ENCODE measurements at places on chromosomes 12 and 14.

GRCh38 chr14:61644834-61645233, 50.5 kb upstream of the HIF1A start:
- no peak for DNase-seq

DNA sequence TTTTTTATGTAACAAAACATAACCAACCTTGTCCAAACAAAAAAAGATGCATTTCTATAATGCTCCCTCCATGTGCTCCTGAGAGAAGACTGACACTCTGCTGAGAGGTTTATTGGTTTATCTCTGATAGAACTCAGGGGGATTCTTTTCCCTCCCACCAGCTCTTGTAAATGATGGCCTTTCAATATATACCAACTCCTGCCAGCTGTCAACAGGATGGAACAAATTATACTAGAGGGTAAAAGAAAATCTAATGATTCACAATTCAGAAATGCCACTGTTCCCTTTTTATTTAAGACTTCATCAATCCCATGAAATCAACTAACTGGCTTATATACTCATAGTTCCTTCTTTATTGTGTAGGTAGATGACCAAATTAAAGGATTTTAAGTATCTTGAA, 25.4 kb downstream of the PSMC1 start:
- DNase-seq, result no peak

DNA sequence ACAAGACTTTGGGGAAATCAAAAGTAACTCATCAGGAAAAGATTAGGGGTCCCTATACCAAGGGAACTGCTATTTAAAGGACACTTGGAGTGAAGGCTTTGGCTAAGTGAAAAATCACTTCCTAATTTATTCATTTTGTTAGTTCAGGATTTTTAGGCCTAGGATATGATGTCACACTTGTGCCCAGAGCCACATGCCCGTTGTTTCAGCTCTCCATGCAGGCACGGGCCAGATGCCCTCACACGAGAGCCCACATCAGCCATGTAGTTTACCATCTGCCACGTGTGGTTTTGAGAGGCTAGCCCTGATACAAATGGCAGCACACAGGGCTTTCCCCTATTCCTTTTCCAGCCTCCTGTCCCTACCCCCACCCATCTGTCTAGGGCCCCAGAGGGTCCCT, 11.9 kb upstream of the LRP1-AS start:
- no peak for DNase-seq

DNA sequence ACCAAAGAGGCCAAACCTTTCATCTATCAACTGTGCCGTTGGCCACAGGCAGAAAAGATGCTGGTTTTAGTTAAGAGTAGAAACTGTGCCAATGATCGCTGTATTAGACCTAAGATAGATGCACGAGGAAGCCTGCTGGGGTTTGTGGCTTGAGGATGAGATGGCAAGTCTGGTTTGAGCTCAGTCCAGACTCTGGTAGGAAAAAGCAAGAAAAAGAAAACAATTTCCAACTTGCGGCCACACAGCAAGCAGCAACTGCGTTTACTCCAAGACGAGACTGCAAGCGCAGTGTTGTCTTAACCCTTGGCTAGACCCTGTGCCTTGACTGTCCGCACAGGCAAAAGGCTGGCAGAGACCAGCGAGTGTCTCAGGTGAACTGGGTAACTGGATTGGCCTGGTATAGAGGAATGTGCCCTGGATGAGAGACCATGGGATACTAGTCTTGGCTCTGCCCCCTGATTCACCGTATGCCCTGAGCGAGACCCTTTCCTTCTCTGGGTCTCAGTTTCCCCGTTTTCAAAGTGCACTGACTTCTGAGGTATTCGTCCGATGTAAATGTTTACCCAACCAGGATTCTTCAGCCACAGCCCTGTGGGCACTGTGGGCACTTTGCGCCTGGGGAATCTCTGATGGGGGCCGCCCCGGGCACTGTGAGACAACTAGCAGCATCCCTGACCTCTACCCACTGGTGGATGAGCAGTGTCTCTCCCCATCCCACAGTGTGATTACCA, 113.4 kb downstream of the DICER1 start:
- no peak for DNase-seq

DNA sequence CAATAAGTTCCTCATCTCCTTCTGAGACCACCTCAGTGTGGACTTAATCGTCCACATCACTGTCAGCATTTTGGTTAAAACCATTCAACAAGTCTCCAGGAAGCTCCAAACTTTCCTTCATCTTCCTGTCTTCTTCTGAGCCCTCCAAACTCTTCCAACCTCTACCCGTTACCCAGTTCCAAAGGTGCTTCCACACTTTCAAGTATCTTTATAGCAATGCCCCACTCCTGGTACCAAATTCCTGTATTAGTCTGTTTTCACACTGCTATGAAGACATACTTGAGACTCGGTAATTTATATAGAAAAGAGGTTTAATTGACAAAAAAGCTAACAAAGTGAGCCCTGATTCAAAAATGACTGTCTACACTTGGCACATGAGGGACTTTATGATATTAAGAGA, 22.8 kb downstream of the EMP1 start:
- DNase-seq, result no peak

DNA sequence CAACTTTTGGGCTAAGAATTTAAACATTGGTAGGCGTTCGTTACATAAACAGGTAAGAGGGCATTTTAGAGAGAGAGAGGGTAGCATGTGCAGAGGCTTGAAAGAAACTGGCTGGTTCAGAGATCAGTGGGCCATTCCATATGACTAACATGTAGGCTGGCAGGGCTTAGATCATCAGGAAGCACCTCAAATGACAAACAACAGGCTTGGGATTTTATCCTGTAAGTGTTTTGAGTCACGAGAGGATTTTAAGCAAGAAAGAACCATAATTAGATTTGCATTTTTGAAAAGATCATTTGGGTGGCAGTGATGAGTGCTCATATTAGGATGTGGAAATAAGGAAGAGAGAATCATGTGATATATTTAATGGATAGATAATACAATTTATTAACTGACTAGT, 8.7 kb upstream of the PLEKHA5 start:
- DNase-seq, result no peak

GRCh38 chr12:94535510-94535921, 75.8 kb upstream of the CEP83 start:
- DNase-seq, result no peak

DNA sequence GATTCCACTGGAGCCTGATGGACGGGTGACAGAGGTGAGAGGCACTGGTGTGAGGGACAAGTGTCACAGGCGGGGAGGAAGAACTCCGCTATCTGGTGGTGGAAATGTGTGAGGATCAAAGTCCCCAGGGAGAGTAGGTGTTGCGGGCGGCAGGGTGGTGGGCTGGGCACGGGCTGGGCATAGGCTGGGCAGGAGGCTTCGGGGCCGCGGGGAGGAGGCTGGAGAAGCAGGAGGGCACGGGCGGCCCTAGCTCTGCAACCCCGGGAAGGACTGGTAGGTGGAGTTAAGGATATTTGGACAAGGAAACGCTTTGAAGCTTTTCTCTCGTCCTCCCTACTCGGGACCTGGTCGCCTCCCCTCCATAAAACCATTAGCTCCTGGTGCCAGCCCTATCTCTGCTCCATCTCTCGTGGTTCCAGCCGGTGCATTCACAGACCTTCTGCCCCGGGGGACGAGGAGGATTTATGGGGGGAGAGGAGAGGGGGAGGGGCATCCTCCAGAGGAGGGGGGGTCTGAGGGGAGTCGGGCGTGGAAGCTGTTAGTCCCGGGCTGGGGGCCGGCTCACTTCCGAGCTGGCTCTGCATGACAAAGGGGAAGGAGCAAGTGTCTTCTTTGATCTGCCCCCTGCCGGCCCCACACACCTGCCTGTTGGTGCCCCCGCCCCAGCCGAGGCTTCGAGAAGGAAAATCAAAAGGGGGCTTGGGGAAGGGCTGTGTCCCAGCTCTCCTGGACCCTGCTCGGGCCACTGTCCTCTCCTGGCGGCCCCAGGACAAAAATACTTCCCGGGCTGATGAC, 504 bp downstream of the WNT5B start:
- no peak for DNase-seq

DNA sequence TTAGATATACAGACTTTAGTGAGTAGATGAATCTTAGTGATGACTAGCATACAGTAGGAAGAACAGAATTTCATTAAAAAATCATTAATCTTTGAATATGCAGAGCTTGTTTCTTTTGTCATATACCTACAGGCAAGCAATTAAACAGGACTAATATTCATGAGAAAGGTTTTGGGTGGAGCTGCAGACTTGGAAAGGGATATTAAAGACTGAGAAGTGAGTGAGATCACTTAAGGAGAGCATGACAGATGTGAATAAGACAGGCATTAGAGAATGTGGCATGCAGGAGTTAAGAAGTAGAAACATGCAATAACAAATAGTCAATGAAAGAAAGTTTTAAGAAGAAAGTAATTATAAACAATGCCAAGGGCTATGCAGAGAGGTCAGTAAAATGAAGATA, 187.7 kb downstream of the TMTC3 start:
- no peak for DNase-seq

DNA sequence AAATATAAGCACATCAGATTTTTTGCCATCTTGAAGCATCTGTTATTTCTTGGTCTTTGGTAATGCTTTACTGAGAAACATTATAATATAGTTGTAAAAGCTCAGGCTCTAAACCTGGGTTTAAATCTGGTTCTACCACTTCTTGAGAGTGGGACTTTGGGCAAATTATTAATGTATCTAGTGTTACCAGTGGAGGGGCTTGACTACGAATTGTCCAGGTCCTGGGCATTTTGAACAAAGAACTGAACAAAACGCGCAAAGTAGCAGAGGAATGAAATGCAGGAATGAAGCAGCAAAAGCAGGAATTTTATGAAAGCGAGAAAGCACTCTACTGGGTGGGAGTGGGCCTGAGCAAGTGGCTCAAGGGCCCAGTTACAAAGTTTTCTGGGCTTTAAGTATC, 50.8 kb downstream of the CAND1 start:
- DNase-seq, result no peak

DNA sequence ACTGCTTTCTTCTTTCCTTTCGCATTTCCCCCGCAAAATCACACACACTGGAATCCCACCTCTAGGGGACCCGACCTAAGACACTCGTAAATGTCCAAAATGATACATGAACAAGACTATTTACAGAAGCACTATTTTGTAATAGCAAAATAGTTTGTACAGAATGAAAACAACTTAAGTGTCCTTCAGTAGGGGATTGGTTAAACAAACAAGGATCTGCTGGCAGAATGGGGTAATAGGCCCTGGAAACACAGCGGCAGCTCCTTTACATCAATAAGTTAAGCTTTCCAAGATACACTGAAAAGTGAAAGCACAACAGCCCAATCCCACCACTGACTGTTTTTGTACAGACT, 48.8 kb downstream of the LTBP2 start:
- no peak for DNase-seq

DNA sequence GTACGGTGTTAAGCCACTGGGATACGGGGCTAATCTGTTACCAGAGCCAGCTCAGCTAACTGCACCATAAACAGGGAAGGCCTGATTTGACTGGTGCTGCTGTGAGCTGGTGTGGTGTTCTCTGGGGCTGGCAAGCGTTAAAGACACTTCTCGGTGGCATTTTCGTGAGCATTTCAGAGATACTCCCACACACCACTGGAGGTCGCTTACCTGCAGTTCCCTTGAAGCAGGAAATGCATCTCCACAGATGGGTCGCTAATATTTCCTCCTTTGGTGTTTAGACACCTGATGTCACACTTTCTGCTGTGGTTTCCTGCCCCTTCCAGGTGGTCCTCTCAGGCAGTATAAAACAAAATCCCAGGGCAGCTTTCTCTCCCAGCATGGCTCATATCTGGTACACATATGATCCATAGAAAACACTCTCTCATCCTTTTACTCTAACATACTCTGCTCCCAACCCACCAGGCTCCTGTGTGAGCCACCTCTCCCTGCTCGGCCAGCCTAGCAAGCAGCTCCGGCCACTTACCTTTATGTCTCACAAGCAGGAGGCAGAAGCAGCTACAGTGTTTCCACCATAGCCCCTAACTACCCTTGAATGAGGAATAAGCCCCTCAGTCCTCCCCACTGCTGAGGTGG, 129.9 kb upstream of the GRIN2B start:
- no peak for DNase-seq

GRCh38 chr14:71013551-71014192, 106.4 kb downstream of the PCNX1 start:
- no peak for DNase-seq

DNA sequence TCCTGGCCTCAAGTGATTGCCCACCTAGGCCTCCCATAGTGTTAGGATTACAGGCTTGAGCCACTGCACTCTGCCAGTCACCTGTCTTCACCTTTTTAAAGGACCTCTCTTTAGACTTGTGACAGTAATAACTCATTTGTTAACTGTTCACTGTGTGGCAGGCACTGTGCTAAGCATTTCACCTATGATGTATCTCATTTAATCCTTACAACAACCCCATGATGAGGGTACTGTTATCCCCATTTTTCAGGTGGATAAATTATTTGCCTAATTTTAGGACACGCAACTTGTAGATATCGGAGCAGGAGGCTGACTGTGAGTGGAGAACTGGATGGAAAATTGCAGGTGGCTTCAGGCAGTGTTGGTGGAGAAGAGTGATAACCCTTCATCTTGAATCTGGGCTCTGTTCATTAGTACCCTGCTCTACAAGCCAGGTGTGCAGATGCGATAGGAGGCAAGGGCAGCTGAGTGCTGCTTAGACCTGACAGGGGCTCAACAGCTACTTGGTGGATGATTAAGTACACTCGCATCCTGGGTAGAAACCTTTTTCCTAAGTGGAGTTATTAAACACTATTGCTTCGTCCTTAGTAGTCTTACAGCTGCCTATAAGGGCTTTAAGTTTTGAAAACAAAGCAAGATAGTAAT, 2.7 kb downstream of the TCTN1 start:
- no peak for DNase-seq
